ENCODE measurements at places on chromosomes 3 and 15.

DNA sequence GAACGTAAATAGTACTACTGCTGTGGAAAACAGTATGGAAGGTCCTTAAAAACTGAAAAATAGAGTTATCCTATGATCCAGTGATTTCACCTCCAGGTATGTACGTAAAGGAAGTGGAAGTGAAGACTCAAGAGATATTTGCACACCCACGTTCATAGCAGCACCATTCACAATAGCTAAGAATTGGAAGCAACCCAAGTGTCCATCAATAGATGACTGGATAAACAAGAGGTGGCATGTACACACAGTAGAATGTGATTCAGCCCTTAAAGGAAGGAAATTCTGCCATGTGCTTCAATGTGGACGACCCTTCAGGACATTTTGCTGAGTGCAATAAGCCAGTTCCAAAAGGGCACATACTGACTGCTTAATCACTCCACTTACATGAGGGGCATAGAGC, 188.3 kb downstream of the APBA2 start:
- no peak for DNase-seq

DNA sequence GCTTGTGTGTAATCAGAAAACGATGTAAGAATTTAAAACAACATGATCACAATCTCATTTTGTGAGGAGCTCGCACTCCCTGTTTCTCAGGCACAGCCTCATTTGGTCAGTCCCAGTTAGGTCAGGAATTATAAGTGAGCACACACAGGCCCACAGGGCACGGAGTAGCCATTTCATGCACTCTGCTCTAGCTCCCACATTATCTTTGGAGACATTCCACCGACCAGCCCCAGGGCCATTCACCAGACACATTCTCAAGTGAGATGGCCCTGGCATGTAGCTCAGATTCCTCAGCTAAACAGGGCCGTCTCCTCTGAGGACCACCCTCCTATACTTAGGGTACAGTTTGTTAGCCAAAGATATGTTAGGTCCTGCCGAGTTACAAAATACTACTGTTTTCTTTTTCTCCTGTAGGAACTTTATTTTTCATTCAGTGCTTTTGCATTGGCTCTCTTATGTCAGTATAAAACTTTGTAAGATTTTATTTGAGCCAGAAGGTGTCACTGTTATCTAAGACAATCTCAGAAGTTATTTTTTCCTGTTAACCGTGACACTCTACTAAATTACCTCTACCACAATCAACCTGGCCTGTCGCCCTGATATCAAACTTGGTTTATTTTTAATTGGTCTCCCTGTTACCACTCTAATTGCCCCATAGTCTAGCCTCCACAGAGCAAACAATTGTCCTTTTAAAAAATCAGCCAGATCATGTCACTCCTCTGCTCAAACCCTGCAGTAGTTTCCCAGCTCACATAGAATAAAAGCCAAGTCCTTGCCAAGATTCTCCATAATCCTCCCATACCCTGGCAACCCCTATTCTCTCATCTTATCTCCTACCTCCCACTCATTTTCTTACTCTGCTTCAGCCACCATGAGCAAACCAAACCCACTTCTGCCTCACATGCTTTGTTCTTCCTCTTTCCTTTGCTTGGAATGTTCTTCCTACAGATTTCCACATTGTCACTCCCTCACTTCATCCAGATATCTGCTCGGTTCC, 105.7 kb downstream of the PPP2R3A start:
- no peak for DNase-seq

- peak; percentile 92 for DNase-seq
Measured at GRCh38 chr3:49133226-49133951, 539 bp upstream of the LAMB2 start.

DNA sequence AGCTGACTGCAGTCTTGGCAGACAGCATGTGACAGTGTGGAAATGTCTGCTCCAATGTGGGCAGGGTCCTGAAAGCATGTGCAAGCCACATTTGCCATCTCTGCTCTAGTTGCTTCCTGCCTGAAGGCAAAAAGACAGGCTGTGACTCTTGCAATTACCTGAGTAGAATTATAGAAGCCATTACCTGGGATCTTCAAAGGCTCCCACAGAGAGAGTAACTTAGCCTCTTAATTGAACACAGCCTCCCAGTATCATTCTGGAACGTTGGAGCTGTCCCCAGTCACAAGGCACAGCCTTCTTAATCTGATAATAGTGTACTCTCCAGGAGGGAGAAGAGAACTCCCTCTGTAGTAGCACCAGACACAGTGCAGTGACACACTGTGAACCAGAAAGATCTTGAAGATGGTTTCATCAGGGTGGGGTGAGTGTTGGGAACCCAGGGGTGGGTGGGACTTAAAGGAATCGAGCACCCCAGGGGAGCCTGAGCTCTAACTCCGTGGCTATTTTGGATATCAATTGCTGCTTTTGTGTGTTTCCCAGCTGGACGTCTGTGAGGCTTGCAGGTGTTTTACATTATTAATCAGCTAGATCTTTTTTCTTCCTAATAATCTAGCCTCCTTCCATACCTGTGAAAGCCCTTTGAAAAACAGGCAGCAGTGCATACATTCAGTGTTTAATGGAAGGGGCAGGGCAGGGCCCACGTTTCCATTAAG, 40.6 kb upstream of the GLCE start:
- DNase-seq = no peak

GRCh38 chr3:138799822-138800221, 34.9 kb downstream of the PIK3CB start:
- DNase-seq = no peak

- DNase-seq = no peak
Measured at GRCh38 chr3:31157047-31157694, 262.7 kb upstream of the GADL1 start.

- no peak for DNase-seq
Measured at GRCh38 chr3:126836220-126836860, 132.3 kb downstream of the CHCHD6 start.

GRCh38 chr3:154884952-154885351, 195.2 kb upstream of the MME start:
- peak; percentile 74 for DNase-seq

DNA sequence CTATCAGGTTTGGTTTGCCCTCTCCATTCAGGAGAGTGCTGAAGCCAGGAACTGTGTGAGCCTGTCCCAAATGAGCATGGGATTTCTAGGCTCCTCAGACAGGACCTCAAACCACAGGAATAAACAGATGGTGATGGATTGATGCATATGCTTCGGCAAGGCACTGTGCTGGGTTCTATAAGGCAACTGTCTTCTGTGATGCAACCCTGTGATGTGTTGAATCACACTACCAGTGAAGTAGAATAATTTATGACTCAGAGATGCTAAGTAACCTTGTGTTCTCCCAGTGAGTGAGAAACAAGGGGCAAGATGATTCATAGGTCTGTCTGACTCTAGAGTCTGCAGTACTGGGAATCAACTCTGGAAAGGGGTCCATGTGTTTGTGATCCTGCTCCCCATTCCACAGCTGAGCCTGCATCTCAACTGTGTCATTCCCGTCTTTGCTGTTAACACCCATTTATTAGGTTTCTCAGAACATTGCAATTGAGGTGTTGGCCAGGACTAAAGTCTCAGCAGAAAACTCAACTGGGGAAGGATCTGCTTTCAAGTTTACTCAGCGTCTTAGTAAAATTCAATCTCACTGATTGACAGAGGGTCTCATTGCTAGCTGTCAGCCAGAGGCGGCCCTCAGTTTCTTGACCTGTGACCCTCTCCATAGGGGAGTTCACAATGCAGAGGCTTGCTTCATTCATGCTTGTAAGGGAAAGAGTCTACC, 510.1 kb upstream of the CFAP20DC start:
- DNase-seq = peak; percentile 99

DNA sequence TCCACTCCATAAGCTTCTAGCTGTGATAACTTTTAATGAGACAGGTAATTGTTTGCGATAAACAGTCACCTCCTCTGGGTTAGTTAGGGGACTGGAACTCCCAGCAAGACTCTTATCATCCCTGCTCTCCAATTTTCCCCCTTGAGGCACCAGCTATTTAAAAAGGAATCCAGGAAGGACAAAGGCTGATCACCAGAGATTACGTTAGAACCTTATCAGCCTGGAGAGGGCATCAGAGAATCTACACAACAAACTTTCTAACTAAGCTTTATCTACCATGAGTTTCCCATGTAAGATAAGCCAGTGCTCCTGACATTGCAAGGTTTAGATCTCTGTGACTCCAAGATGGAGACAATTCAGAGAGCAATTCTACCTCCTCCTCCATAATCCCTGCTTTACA, 31.3 kb downstream of the GPR176 start:
- no peak for DNase-seq

GRCh38 chr3:2300938-2301337, 202.3 kb downstream of the CNTN4 start:
- DNase-seq = no peak

- no peak for DNase-seq
Measured at GRCh38 chr15:67340630-67341029, 86.0 kb downstream of the IQCH start.

DNA sequence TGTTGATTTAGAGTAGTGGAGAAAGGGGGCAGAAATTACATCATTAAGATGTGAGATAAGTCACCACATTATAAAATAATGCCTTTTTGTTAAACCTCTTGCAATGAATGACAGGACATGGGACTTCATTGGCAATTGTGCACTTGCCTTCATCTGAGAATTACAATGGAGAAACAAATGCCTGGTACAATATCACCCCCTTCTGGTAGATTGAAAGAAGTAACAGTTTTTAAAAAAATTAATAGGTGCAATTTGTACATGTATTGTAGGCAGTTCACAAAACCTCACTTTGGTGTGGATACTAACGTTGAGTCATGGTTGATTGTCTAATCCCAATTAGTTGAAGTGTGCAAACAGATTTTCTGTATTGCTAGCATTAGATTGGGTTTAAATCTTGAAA, 4.6 kb upstream of the P2RY14 start:
- DNase-seq = peak; percentile 74

DNA sequence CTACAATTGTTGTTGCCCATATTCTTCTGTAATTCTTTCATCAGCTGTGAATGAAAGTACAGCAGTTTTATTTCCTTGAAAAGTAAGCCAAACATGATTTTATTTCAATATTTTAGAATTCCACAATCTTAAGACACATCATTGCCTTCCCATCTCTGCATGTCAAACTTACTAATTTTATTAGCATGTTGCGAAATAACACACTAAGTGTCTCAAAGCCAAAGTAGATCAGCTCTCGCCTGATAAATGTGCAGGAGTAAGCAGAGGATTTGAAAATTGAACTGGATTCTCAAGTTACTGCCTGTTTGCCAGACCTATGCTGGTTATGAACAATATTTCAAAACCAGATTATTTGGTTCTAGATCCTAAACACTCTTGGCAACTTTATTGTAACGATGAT, 25.7 kb downstream of the TGFBR2 start:
- peak; percentile 45 for DNase-seq

DNA sequence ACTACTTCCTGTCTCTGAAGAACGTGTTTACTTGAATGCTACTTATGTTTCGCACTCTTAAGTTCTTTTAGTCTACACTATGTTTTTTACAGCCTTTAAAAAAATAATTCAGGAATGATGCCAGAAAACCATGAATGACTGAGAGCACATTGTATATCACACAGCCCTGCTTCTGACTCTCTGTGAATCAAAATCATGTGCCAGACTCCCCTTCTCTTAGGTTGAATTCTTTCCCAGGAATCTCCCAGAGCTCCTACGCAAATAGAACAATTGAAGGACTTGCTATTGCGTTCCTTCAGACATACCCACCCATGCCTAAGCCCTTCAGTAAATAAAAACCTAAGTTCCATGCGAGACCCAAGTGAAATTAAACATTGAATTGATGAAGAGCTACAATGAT, 782.0 kb upstream of the ALCAM start:
- no peak for DNase-seq
